ENCODE measurements at places on chromosomes 5 and 9.

DNA sequence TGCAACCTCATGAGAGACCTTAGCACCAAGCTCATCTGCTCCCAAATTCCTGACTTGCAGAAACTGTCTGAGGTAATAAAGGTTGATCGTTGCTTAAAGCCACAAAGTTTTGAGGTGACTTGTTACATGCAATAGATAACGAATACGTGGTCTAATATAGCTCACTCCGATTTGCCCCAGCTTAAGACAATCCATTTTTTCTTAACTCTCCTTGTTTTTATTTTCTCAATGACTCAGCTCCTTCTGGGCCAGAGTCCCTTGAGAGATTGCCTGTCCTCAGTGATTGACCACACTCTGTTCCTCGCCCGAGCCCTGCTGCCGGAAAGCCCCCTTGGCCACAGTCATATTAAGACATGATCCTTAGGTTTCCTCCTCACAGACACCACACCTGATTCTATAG lies 63.7 kb upstream of the FANCC start:
- DNase-seq, result no peak

DNA sequence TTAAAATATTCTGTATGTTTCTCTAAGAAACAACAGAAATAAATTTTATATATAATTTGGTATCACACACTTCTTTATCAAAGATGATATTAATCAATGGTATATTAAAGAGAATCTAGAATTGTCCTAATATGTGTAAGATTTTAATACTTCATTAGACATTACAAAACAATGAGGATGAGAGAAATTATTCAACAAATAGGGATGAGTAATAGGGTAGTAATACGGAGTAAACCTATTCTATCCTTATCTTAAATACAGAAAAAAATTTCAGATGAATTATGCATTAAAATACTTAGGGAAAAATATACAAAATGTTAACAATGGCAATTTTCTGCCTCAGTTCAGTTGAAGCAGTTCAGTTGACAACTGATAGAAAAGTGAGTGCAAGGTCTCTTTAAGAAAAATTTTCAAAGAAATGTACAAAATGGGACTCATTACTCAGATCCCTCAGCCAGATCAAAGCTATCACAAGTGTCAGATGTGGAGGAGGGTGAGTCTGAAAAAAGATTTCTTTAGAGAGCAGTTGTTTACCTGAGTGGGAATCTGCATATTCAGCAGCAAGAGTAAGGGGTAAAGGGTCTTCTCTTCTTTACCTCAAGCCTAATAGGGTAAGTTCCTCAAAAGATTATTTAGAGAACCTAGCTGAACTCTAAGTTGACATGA lies 56.7 kb upstream of the GCNT4 start:
- DNase-seq, result no peak

GRCh38 chr5:36323926-36324781 lies 22.5 kb upstream of the RANBP3L start:
- DNase-seq, result no peak

- DNase-seq, result no peak
Observed at GRCh38 chr9:6779417-6780241, 21.9 kb downstream of the KDM4C start.

DNA sequence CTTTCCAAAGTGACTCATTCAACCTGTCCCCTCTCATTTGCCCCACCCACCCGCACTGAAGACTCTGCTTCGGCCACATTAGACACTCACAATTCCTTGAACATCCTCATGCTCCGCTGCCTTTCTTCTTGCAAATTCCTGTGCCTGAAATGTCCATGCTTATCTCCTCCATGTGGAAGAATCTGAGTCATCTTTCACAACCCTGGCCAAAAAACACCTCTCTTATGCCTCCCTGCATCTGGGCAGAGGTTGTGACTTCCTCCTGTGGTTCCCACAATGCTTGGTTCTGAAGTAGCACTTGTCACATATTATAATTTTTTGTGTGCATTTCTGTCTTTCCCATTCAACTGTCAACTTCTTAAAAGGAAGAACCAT lies 238.6 kb downstream of the ENC1 start:
- no peak for DNase-seq

GRCh38 chr5:58486290-58486689 lies 4.9 kb upstream of the GAPT start:
- no peak for DNase-seq

DNA sequence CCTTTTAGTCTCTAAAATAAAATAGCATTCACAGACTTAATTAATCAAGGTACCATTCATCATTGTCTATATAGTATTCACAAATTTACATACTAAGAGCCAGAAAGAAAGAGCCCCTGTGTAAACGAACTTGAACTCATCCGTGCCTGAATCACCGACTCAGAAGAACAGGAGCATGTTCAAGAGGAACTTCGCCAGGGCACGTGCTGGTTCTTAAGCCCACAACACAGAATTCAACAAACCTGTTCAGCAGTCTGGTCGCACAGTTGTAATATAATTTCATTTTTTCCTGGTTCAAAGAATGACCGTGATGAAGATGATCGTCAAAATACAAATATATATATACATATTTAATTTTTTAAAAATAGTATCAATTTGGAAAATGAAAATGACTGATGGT lies 141.9 kb downstream of the CETN3 start:
- no peak for DNase-seq

DNA sequence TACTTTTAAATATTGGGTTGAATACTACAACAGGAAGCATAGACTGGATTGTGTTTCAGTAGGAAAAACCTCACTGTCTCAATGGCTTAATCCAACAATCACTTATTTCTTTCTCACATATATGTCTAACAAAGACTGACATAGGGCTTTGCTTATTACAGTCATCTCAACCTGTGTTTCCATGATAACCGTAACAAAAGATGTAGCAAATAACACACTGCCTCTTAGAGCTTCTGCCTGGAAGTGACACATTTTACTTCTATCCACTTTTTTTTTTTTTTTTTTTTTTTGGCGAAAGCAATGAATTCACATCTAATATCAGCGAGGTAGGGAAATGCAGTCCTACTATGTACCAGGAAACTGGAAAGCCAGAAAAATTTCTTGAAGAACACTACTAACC lies 204.9 kb upstream of the CDKN2B start:
- no peak for DNase-seq

GRCh38 chr9:5892456-5893133 lies 1.9 kb downstream of the MLANA start:
- DNase-seq, result no peak

DNA sequence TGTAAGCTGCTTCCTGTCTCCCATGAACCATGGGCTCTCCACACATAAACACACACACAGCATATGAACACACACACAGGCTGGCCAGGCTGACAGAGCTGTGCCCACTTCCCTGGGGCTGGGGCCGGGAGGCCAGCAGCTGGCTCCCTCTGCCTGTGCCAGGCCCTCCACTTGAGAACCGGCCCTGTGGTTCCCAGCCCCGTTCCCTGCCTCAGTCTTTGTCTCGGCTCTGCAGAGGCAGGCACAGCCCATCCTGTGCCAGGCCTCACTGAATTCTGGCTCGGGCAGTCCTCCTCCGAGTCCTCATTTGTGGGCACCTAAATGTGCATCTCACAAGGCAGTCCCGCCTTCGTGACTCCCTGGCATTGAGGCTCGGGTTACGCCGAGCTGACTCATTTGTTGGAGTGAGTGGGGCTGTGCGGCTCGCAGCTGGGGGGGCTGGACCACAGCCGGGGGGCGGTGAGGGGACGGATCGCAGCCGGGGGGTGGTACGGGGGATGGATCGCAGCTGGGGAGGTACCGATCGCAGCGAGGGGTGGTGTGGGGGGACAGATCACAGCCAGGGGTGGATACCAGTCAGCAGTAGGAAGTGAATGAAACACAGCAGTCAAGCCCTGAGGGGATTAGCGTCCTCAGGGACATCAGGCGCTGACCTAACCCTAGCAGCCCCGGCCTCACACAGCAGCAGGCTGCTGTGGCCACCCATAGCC lies 72.3 kb downstream of the PSMB7 start:
- peak; percentile 78 for DNase-seq

GRCh38 chr5:34928267-34928666 lies 1.1 kb upstream of the DNAJC21 start:
- no peak for DNase-seq

DNA sequence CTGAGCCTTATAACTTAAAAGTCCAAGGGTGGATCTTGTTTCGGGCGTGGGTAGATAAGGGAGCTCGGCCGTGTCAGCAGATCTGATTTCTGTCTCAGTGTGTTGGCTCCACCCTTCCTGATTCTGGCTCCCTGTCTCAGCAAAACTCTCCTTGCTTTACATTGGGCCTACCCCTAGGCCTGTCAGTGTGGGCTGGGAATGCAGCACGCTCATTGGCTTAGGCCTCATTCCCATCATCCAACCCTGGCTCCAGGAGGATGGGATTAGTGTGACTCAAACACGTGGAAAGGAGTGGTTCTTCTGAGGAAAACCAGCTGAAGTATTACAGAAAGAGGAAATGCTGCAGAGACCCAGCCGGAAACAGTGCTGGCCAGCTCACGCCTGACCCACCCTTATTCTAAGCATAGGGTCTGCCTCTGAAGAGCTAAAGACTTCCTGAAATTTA lies 59.9 kb downstream of the ZFAND5 start:
- peak; percentile 94 for DNase-seq

DNA sequence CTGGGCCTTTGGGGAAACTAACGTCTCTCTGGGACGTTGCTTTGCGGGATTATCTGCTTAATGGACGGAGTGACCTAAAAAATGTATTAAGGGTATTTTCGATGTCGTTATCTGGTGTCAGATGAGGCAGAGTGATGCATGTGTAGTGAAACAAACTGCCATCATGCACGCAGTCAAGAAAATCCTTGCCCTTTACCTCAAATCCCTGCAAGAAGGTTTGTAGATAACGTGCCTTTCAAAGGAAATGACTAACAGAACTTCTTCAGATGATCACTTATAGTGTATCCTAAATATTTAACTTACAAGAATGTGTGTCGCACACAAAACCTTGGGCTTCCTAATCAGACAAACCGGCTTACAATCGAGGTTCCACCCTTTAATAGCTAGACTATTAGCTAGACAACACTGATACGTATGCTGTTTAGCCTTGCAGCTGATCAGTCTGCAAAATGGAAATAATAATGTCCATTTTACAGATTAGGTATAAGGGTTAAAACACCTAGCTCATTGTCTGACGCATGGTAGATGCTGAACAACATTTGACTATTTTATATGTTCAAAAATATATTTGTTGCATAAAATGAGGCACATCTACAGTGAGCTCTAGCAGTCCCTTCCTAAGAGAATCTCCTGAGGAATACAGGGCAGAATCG lies 541 bp upstream of the TBCA start:
- DNase-seq, result no peak

DNA sequence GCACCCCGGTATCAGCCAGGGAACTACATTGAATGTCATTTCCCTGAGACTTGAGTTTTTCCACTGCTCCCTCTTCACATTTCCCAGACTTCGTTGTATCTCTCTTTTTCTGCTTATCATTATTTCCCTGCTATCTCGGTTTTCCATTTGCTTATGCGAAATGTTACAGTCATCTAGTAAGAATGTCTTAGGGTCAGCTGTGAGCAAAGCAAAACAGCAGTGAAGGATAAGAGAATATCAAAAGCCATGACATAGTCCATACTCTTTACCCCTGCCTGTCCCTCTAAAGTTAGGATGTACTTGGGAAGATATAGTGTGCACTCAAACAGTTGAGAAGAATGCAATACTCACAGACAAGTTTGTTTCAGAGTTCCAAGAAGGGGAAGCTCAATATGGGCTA lies 88.7 kb downstream of the ITGA1 start:
- DNase-seq, result no peak

- DNase-seq, result peak; percentile 40
Observed at GRCh38 chr5:126015235-126016181, 407.7 kb upstream of the GRAMD2B start.

- peak; percentile 42 for DNase-seq
Observed at GRCh38 chr5:82806513-82806912, 270.7 kb downstream of the TMEM167A start.

GRCh38 chr9:19473605-19474004 lies 64.8 kb downstream of the ACER2 start:
- no peak for DNase-seq

DNA sequence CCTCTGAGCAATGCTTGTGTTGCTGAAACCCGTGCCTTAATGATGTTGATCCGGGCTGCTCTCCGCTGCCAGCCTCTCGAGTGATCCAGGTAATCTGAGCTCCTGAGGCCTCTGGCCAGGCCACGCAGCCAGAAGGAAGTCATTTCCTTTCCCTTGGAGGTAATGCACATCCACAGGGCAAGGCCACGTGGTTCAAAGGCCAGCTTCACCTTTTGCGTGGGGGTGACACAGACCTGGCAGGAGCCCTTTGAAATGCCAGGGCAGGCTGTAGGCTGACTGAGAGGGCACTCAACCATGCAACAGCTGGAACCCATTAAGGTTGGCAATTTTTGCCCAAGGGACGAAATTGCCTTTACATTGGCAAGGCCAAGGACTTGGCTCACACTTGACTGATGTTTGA lies 80.4 kb downstream of the LIX1 start:
- DNase-seq, result no peak

- DNase-seq, result no peak
Observed at GRCh38 chr9:1300941-1301340, 250.8 kb downstream of the DMRT2 start.

DNA sequence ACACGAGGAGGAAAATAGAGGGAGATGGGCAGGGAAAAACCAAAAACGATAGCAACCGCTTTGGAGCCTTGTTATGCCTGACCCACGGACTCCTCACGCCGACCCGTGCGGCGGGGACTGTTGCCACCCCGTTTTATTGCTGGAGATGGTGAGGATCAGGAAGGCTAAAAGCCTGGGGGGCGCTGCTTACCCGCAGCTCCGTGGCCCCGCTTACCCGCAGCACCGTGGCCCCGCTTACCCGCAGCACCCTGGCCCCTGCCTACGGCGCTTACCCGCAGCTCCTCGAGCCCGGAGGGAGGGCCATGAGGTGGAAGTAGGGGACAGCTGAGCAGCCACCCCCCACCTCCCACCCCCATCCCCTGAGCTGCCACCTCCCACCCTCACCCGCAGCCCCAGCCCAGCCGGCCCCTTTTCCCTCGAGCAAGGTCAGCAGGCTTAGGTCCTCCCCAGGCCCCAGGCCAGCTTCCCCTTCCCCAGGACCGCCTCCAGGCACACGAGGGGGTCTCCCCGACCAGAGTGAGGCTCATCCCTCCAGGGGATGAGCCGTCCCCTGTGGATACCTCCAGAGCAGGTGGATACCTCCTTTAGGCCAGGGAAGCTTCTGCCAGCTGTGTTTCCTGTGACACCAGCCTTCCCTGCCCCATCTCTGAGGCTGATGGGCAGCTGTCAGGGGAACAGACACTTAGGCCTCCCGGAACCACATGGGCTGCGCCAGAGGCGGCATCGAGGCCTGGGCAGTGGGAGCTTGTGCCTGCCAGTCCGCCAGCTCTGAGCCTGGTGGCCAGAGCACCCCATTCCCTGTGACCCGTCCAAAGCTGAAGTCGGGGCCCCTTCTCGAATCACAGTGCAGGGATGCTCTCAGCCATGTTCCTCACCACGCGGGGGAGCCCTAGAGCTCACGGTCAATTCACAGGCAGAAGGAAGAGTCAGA lies 92.3 kb downstream of the LMX1B start:
- DNase-seq, result no peak

- DNase-seq, result peak; percentile 73
Observed at GRCh38 chr9:107734256-107735013, 244.9 kb upstream of the KLF4 start.

- DNase-seq, result no peak
Observed at GRCh38 chr5:1293416-1294205, 1.3 kb downstream of the TERT start.

GRCh38 chr5:66415208-66415607 lies 181.0 kb upstream of the MAST4 start:
- DNase-seq, result peak; percentile 9

All from foreskin keratinocyte (primary cell).